ENCODE measurements at places on chromosomes 5 and 9. TPM values are rescaled to one million over a fixed set of nuclear protein-coding genes. Genes with fewer than 3 reads are reported as not detected.

Gene PPWD1
- 64.7 TPM for total RNA-seq

- DNase-seq: no peak
These were observed 119.0 kb downstream of the ZCCHC7 start for GRCh38 chr9:37239224-37239859.

Gene PCBD2
- total RNA-seq: 15.8 TPM

GRCh38 chr5:9251379-9251980 is 294.4 kb downstream of the SEMA5A start:
- no peak for DNase-seq

Gene C9orf72
- total RNA-seq: 57.3 TPM

DNA sequence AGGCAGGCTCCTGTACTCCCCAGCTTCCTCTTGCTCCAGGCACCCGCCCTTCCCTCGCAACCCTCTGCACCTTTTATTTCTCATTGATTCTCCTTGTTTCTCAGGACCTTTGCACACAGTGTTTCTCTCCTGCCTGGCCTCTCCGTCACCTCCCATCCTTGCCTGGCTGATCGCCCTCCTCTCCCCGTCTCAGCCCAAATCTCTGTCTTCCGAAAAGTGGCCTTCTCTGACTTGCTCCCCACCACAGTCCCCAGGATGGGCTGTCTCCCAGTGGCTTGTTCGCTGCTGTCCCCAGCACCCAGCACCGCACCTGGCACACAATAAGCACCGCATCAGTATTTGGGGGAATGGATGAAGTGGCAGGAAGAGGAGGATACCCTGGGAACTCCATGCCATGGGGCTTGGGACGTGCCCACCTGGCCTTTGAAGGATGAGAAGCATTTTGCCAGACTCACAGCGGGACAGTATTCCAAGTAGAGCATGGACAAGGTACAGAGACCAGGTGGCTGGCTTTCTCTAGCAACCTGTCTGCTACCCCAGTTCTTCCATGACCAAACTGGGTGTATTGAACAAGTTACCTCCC is 62.5 kb downstream of the LMX1B start:
- DNase-seq: no peak

Gene HNRNPK
- total RNA-seq: 543 TPM

- DNase-seq: no peak
These were observed 134.1 kb downstream of the NUDT12 start for GRCh38 chr5:103428411-103428871.

Gene KLF9
- 74.8 TPM for total RNA-seq

DNA sequence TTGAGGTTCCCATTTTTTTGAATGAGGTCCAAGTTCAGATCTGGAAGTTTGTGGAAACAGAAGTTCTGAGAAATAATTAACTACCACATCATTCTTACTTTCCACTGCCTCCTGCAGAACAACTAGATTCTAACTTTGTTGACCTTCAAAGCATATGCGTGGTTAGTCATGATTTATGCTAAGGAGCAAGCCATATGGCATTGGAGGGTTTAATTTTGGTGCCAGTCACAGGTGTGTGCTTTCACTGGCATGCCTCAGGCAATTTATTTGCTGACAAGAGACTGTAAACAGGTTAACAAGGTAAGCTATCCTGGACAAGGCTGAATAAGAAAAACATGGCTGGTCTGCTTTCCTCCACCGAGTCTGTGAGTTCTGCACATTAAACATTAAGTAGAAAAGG is 31.5 kb downstream of the HMHB1 start:
- DNase-seq: no peak

DNA sequence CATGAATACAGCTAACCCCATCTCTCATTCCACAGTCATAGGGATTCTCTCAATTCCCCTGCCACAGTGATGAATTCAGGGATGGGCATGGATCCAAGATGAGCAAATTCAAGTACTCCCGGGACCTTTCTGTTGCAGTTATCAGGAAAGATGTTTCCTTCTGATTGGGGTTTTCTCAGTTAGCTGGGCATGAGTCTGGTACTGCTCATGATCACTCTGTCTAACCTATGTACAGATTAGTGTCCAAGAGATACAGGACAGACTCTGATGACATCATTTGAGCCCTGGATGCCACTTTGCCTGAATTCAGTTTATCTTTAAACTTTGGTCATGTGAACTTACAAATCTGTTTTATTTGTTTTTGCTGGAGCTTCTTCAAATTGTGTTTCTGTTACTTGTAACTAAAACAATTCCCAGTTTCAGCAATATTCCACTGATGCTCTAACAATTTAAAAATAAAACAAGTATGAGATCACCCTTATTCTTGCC is 257.7 kb upstream of the KLF9 start:
- no peak for DNase-seq

GRCh38 chr5:154388842-154389241 is 57.0 kb upstream of the SAP30L start:
- no peak for DNase-seq

DNA sequence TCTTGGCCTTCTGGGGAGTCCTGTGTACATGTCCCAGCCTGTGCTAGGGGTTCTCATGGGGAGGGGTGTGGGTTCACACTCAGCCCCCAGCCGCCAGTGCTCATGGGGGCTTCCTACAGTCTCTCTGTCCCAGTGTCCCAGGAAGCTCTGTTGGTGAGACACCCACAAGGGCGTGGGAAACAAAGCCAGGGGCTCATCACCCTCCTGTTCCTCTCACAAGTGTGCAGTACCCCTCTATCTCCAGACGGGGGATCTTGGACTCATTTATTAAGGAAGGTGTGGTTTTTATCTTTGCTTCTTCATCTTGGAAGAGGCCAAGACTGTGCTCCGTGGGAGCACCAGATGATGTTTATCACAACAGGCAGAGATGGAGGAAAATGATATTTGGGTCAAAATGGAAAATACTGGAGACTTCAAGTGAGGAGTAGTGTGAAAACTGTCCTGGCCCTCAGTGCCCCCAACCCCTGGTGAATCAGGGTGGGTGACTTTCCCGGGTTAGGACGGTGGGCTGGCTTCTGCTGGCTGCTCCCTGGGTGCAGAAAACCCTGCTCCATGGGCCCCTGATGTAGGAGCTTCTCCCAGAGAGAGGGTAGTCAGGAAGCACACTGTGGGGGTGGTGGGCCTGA is 15.2 kb downstream of the TMEM171 start:
- no peak for DNase-seq

Gene NMUR2
- total RNA-seq: not detected

Gene PFN3
- not detected for total RNA-seq

DNA sequence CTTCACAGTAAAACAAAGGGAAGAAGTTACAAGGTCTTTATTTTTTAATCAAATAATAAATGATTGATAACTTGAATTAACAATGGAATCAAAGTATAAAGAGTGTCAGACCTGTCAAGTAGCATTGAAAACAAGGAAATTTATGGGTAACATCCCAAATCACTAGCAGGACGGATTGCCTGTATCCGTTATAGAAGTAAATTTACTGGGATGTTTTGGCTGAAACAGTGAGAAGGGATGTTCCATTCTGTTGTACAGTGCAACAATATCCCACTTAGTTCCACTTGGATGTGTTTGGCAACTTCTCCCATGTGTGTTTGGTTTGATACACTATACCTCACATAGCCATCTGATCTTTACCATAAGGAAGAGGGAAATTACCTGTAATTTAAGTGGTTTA is 421.0 kb upstream of the CHD1 start:
- DNase-seq: no peak

DNA sequence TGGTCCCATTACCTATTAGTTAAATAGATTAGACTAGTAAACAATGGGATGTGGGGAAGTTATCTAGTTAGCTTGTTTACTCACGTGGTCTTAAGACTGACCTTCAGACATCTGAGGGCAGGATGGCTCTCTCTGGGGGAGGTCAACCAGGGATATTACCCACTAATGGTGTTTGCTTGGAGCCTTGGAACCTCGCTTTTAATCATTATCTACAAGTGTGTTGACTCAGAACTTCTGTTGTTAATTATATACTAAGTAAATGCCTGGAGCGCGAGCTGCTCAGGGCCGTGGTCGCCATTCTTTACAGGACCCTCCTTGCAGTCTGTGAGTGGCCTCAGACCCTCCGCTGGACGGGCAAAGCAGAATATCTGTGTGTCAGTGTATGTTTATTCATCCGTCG is 48.5 kb upstream of the ZNF354A start:
- no peak for DNase-seq

Gene TNFSF15
- total RNA-seq: 0.55 TPM

GRCh38 chr5:109078448-109078847 is 330.8 kb downstream of the FER start:
- DNase-seq: no peak

DNA sequence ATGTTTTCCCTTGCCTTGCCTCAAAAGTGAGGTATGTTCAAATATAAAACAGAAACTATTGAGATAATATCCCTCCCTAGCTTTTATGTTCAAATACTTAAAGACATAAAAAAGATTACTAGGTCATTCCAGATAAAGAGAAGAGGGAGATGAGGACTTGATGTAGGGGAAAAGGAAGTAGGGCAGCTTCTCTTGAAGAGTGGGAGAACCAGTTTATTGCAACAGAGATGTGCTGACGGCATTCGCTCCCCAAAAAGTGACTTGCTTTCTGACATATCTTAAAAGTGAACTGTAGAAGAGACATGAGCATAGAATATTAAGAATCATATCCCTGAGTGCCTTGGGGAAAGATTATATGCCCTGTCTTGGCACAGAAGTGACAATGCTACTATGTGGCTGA is 330.2 kb upstream of the NREP start:
- no peak for DNase-seq

Gene MARCOL
- not detected for total RNA-seq

DNA sequence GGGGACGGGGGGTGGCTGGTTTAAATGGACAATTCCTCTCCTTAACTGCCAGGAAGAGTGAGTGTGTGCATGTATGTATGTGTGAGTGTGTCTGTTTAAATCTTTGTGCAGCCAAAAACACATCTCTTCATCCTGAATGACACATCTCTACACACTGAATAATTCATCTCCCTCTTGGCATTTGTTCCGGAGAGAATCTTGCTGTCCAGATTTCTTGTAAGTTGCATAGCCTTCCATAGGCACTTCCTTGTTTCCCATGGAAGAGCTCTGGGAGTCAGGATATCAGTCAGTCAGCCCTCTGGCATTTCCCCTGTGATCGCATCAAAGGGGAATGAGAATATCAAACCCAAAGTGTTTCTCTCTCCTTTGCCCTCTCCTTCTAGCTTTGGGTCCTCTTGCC is 74.7 kb downstream of the WWC1 start:
- no peak for DNase-seq

DNA sequence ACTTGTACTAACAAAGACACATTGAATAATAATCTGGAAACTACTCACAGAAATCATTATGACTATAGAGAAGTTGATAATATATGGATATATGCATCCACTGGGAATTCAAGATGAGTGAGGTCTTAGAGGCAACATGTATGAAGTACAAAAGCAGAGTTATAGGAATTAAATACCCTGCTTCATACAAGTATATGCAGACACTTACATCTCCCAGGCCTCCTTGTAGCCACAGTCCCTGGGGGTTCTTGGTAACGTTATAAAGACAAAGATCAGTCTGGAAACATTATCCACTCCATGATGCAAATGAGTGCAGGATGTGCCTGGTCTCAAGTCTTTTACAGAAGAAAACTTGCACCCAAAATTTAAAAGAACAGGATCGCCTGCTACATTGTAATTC is 92.4 kb upstream of the ANXA1 start:
- DNase-seq: no peak

Gene NXNL2
- total RNA-seq: not detected

Gene NR2F1-AS1
- total RNA-seq: 5.9 TPM

DNA sequence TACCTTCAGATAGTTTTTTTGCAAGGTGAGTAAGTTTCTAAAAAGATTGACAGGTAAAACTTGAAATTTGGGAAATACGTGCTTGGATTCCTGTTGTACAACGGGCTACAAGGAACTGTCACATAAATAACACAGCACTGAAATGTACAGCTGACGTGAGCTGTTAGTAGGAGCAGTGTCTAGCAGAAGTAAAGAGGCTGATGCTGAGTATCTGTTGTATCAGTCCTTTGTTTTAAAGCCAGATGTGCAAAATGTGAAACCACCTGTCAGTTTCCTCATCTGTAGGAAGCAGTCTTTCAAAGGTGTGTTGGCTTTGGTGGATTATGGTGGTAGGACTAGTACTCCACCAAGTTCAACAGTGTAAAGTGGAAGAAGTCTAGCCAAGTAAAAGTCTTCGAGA is 122.3 kb downstream of the EFNA5 start:
- no peak for DNase-seq

- DNase-seq: peak; percentile 57
These were observed 64.9 kb downstream of the ZNF354C start for GRCh38 chr5:179124853-179125788.

Gene DMGDH
- 0.34 TPM for total RNA-seq

Gene PCDHB5
- total RNA-seq: 1.0 TPM

Gene C9orf153
- total RNA-seq: 0.43 TPM

DNA sequence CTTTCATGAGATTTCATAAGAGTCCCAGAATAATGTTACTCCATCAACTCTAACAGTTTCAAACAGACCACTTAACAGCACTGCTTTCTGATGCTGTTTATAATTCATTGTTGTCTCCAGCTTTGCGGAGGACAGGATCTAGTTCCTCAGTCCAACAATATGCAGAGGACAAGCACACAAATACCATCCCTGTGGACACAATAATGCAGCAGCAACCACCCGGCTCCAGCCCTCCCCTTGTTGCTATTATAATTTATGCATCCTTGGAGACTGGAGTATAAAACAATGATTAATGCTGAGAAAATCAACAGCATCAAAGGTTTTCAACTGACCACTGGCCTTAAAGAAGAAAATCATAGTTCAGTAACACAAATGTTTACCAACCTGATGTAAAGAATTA is 108.3 kb downstream of the DENND1A start:
- DNase-seq: no peak

DNA sequence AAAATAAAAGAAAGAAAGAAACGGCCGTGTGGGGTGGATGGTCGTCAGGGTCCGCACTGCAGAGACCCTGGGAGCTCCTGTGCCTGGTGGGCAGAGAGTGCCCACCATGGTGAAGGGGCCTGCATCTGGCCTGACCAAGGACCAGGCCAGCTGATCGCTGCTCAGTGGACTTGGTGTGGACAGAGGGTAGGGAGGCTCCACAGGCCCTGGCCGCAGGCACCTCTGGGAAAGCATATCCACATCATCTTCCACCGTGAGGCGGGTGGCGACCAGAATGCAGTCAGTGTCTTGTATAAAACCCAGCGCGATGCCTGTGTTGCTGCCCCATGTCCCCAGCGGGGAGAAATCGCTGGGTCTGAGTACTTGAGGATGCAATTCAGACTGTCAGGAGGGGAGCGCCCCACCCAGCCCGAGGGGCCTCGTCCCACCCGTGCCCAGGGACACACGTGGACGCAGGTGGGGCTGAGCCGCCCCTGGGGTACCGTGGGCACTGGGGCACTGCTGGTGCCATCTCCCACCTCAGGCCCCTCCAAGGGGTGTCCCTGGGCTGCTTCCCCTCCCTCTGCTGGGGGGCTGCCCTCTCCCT is 27.8 kb upstream of the SLC6A19 start:
- DNase-seq: no peak

DNA sequence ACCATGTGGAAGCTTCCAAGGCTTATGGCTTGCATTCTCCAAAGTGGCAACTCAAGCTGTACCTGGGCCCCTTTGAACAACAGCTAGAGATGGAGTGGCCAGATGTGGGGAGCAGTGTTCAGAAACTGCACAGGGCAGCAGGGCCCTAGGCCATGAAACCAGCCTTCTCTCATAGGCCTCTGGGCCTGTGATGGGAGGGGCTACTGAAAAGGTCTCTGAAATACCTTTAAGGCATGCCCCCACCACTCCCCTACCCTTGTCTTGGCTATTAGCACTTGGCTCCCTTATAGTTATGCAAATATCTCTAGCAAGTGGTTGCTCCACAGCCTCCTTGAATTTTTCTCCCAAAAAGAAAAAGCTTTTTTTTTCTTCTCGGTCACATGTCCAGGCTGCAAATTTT is 1014.6 kb downstream of the DTWD2 start:
- no peak for DNase-seq

GRCh38 chr5:116421080-116421629 is 153.5 kb downstream of the SEMA6A start:
- no peak for DNase-seq
